Dorsolateral prefrontal cortex (tissue), 122 donors: ENCODE measurements at places on chromosomes 5 and 9.

GRCh38 chr5:122137702-122138101, 8.4 kb downstream of the ZNF474 start:
- no peak for DNase-seq

DNA sequence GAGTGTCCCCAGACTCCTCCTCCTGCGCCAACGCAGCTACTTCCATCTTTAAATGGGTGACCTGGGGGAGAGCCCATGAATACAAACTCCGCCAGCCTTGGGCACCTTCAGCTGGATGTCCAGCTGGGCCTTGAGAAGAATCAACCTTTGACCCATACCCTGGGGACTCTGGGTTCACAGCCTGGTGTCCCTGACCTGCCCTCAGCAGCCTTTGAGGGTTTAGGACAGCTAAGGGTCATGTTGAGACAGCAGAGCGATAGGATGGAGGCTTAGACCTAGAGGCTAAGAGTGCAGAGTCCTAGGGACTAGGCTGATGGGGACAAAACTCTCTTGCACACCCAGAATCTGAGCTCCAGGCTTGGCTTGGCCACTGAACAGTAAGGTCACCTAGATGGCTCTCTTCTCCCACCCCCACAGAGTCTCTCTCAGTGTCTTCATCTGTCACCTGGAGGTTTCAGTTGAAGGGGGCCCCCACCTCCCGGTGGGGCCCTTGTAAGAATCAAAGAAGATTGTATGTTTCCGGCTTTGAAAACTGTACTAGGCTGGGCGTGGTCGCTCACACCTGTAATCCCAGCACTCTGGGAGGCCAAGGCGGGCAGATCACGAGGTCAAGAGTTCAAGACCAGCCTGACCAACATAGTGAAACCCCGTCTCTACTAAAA, 6.7 kb upstream of the AQP3 start:
- DNase-seq = no peak

DNA sequence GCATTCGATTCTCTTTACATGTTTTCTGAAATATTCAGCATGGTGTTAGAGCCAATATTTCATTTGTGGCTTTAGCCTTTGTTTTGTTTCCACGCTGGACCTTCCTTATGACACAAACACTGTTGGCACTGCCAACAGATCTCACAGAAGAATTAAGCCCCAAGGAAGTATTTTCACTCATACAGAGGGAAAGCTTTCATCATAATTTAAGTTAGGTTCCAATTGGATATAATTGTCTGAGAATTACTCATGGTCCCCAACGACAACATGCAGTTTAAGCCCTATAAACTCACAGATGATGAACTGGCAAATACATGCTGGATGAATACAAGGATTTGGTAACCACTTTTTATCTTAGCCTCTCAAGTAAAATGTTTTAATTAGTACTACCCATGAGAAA, 259.5 kb downstream of the EBF1 start:
- no peak for DNase-seq

GRCh38 chr5:96709152-96709821, 47.1 kb downstream of the CAST start:
- no peak for DNase-seq

GRCh38 chr9:113311961-113312360, 8.8 kb upstream of the RNF183 start:
- no peak for DNase-seq

DNA sequence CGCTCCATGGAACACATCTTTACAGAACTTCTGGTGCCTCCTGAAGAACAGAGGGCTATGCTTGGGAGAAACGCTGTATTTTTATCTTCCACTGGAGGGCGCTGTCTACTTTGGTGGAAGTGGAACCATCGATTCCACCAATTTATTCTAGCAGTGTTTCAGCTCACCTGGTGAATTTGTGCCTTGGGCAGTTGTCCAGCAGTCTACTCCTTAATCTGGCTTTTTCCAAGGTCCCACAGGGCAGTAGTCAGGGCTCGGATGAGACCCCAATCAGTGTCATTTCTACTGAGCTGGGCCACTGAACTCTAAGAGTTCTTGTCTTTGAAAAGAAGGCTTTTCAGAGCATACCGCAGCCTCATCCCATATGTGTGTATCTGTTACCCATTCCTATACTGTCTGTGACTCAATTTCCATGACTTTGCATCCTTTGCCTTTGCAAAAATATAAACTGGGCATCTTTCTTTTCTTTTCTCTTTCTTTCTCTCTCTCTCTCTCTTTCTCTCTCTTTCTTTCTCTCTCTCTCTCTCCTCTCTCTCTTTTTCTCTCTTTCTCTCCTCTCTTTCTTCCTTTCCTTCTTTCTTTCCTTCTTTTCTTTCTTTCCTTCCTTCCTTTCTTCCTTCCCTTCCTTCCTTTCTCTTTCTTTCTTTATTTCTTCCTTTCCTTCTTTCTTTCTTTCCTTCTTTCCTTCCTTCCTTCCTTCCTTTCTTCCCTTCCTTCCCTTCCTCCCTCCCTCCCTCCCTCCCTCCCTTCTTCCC, 138.4 kb upstream of the ZNF618 start:
- no peak for DNase-seq

DNA sequence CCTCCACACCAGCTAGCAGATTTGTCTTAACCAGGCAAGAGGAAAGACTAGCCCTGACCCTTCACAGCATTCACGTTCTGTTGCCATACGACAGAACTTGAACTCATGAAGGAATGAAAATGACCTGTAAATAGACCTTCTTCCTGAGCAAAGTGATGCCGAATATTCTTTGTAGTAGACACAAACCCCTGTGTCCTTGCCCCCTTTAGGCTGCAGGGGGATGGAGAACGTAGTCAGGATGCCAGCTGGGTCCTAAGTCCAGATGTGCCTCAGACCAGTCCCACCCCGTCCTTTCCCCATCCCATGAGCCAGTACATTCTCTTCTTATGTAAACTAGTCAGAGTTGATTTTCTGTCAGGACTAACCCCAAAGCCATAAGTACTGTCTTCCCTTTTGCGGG, 104.2 kb upstream of the SAP30L start:
- DNase-seq = no peak

DNA sequence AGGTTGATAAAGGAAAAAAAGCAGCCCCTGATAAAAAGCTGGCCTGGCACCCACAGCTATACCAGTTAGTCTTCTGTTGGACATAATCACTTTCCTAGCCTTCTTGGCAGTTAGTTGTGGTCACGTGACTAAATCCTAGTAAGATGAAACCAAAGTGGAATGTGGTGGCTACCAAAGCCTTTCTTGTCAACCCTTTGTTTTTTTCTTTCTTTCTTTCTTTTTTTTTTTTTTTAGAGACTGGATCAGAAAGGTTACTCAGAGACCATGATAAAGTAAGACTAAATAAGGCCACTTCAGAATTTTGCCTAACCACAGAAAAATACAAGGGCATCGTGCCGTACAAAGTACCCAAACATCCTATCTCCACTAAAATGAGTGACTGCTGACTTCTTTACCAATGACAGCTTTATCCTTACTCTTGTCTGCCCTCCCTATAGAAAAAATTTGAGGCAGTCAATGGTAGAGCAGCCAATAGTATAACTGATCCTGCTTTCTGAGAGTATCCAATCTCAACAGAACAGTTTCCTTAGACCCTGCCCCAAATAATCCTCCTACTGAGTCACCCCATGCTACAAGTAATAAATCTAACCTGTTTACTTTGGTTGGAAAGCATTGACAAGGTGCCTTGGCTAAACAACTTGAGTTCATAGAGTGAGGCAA, 14.2 kb upstream of the KIF27 start:
- no peak for DNase-seq

GRCh38 chr5:51566953-51567352, 183.7 kb downstream of the ISL1 start:
- no peak for DNase-seq

- DNase-seq = no peak
Measured at GRCh38 chr9:102922526-102922925, 72.6 kb upstream of the CYLC2 start.

GRCh38 chr5:33277061-33277650, 163.6 kb upstream of the TARS1 start:
- no peak for DNase-seq

DNA sequence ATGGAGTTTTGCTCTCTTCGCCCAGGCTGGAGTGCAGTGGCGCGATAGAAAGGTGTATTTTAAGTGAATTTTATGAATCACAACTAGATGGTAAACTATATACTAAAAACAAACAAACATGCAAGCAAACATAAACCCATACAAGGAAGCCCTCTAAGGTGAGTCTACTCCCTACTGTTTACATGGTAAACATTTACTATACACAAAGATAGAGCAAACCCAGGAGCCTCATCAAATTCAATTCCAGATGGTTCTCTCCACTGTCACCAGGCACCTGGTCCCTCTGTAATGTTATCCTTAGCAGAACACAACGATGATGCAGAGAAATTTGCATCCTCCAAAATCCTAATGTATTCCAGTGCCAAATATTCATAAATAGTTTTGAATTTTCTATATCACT, 17.9 kb downstream of the ANKH start:
- DNase-seq = no peak

- no peak for DNase-seq
Measured at GRCh38 chr5:126497506-126497905, 74.3 kb downstream of the GRAMD2B start.
